ENCODE measurements at places on chromosomes 2 and 18.

- DNase-seq = no peak
Measured at GRCh38 chr18:11504962-11505361, 104.4 kb upstream of the SLC35G4 start.

GRCh38 chr2:118853129-118853640 is 5.7 kb upstream of the EN1 start:
- DNase-seq = no peak

- peak; percentile 3 for DNase-seq
Measured at GRCh38 chr2:28270456-28271152, 122.1 kb upstream of the FOSL2 start.

- DNase-seq = no peak
Measured at GRCh38 chr2:30178618-30179434, 32.0 kb downstream of the YPEL5 start.

DNA sequence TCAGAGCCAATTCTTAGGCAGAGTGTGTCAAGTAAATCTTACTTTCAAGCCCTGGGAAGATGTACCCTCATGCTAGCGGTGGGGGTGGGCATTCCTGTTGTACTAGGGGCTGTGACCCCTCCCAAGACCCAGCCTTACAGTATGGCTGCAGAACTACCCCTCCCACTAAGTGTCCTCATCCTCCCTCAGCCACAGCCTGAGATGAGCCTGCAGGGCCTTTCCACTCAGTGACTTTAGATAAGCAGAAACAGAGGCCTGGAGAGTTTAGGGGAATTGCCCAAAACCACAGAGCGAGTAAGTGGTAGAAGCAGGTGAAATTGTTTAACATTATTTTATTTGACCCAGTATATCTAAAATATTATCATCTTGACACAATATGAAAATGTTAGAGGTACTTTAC is 36.6 kb downstream of the TTC32 start:
- no peak for DNase-seq

DNA sequence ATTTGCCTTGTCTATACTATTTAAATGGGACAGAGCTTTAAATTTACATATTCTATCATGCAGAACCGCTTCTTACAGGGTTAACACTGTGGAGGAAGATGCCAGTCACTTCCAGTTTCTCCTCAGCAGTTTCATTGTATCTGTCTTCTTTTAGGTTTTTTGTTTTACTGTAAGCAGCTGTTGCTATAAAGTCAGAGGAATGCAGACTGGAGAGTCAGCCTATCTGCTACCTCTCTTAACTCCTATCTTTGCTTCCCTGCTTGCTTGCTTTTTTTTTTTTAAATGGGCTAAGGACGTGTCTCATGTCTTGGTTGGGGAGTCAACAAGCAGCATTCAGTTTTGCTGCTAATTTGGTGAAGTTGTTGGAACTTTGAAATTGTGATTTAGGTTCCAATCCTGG is 8.9 kb downstream of the EPC2 start:
- DNase-seq = no peak

- DNase-seq = no peak
Measured at GRCh38 chr2:69554981-69555380, 88.6 kb downstream of the AAK1 start.
